ENCODE measurements at places on chromosomes 13 and 19. TPM values are rescaled to one million over a fixed set of nuclear protein-coding genes. Genes with fewer than 3 reads are reported as not detected.

Gene ZNF677
- 9.3 TPM for total RNA-seq

Gene ZNF579
- total RNA-seq, result 16.6 TPM

Gene MEIOSIN
- total RNA-seq, result not detected

Gene CACNG6
- 6.3 TPM for total RNA-seq

Gene NOVA2
- total RNA-seq, result 0.17 TPM

Gene ZNF90
- total RNA-seq, result 0.72 TPM

Gene GPC5
- not detected for total RNA-seq

Gene ZNF799
- 7.5 TPM for total RNA-seq

Data from A172 (cell line).